Activated T-helper 1 cell treated with anti-CD3 and anti-CD28 coated beads, Interleukin-2, amount 50 U/mL, for 16 hours (primary cell): ENCODE measurements at places on chromosomes 5 and 9.
A peak's percentile ranks its signal among the peaks of the same experiment; 100 is the strongest.

DNA sequence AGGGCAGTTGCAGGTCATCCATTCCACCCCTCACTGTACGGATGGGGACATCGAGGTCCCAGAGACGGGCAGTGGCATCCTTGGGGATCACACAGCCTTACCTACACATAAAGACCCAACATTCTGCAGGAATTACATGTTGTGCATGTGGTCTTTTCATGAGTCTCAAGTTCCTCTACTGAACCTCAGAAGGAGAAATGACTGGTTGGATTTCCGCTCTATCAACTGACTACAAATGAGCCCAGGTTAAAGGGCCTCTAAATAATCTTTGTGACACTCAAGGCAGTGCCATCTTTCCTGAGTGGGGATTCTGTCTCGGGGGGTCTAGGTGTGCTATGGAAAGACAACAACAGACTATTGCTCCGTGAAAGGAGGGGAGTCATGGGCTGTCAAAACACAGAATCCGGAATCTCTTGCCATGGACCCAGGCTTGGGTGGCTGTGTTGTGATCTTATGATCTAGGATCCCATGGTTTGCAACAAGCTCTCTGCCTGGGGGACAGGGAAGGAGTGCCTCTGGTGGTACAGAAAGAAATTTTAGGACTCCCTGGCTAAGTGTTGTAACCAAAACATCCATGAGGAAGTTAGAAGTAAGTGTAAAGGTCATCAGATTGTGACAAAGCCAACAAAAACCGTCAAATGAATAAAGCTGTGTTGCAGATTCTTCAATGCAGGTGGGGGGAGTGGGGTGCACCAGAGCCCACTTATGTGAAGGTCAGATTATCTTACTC is 1.9 kb upstream of the SLC31A2 start:
- DNase-seq: no peak

GRCh38 chr9:14136646-14137370 is 177.1 kb downstream of the NFIB start:
- DNase-seq: no peak

DNA sequence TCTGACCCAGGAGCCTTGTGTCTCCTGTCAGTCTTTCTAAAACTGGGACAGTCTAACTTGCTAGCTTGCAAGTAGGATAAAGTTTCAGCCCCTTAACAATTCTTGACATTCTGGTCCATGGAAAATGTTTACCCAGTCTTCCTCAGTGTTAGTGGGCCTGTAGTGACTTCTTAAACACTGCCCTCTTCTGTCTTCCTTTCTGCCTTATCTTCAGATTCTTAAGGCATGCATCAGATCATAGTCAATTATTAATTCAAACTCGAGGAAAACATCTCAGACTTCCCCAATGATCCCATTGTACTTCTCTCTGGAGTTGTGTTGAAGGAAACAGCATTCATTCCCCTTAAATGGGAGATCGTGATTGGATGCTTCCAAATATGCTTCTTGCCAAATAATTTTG is 1199.8 kb downstream of the DTWD2 start:
- no peak for DNase-seq

GRCh38 chr9:32596096-32596865 is 23.3 kb upstream of the NDUFB6 start:
- DNase-seq: no peak

DNA sequence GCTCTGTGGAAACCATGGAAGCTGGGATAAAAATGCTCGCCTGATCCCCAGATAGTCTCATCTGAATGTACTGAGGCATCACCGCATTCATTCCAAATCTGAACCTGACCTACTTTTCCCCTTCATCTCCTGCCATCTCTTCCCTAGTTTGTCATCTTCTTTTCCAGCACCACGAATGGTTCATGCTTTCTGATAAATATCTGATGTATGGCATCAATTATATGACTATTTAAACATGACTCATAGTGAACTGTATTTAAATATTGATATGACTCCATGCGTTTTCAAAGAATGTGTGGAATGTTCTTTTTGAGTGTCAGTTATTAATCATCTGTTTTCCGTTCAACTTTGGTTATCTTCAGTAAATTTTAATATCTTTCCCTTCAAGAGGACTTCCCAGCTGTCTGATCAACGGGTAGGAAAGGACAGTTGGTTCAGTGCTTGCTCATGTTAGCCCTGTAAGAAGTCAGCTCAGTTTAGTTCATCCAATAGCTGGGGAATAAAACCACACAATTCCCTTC is 21.1 kb downstream of the BASP1 start:
- no peak for DNase-seq

GRCh38 chr9:69931340-69931739 is 110.7 kb downstream of the CFAP95 start:
- no peak for DNase-seq

- no peak for DNase-seq
Measured at GRCh38 chr5:14607104-14607503, 25.5 kb downstream of the OTULINL start.

- no peak for DNase-seq
Measured at GRCh38 chr5:142789206-142789605, 19.0 kb downstream of the ARHGAP26 start.

- DNase-seq: no peak
Measured at GRCh38 chr9:86660146-86660943, 287.0 kb downstream of the GAS1 start.

DNA sequence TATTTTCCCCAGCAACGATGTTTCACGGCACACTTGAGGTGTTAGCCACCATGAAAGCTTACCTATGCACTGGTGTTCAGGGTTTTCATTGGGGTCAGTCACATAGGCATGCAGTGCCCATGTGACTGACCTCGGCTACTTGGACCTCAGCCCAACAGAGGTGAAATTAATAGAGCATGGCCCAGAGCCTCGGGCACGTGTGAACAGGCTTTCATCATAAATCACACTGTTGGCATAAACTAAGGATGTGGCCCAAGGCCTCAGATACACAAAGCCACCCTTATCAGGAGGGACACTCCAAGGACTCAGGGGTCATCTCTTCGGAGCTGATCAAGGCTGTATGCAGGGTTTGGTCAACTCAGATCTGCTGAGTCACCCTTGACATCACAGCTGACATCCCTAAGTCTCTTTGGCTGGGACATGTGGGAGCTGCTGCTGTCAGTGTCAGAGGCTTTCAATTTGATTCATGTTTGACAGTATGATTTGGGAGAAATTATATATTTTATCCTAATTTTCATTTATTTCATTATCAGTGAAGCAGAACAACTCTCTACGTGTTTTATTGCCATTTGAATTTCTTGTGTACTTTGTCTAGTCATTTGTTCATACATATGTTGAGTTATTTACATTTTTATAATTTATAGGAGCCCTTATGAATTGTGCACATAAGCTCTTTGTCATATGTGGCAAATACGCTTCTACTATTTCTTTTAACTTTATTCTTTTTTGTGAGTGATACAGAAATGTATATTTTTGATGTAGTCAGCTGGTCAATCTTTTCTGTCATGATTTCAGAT is 59.7 kb upstream of the ANKRD33B start:
- DNase-seq: no peak

DNA sequence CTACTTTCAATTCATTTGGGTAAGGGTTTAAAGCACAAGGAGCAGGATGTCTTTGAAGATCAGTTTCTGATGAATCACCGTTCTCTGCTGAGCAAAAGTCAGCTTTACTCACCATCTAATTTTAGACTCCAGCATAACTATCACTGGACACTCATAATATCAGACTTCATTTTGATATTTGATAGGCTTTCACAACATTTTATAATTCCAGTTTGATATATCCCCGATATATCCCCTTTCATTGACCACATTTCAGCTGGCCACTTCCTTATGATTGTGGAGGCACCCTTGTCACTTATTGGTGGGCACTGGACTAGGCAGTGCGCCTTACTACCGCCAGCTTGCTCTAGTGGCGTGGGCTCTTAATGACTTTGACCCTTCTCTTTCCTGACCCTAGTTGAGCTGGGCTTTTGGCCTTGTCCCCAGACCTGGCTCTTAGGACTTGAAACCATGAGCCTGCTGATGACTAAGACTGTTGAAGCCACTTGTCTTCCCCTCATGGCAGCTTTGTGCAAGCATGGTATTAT is 46.8 kb downstream of the CYSTM1 start:
- DNase-seq: no peak

DNA sequence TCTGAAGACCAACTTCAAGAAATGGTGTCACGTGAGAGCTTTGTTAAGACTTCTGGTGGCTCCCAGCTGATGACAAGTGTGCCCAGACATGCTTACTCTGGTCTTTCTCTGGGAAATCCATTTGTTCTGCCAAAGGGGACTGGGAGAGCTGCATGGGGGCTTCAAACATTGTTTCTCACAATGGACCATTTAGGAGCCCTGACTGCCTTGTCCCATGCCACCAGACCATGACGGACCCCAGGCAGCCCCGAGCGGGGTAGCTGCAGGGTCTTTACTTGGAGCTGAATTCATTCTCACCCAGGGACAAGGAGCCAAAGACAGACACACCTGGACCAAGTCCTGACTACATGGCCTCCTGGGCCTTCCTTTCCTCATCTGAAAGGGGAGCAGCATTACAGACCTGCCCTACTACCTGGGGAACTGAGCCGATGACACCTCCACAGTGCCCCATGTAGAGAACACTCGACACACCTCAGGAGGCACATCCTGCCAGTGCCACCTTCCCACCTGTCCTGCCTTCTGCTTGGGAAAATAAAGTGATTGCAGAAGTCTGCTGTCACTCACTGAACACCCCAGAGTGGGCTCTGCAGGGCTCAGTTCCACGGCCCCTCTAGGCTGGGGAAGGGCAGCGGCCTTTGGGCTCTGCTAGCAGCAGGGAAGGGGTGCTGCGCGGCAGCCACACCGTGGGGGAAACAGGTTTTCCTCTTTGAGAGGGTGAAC is 169.0 kb downstream of the DAB2IP start:
- no peak for DNase-seq

DNA sequence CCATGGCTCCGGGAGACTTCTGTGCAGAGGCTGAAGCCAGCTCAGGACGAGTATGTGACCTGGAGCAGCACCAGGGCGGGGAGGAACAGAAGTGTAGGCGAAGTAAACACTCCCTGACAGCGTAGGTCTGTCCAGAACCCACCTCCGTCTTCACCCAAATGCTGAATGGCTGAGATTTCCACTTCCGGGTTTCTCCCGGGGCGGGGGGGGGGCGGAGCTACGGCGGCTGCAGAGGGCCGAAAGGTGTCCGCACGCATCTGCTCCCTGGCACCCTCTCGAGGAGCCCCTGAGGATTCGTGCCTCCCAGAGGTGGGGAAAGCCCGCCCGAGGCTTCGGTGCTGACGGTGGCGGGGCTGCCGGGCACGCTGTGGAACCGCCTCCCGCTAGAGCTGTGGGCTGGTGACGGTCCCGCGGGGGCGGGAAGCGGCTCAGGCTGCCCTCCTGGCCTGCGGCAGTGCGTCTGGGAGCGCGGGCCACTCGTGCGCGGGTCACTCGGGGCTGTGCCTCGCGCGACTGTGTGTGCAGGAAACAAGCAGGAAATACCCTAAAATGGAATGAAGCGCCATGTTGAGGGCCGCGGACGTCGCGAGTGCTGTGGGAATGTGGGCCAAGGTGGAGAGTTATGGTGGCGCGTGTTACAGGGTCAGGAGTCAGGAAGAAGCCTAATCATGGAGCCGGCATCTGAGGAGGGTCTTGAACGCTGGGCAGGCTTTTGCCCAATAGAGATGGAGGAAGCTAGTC is 1425.4 kb downstream of the FOXD4L5 start:
- peak; percentile 19 for DNase-seq

GRCh38 chr5:66882606-66883227 is 286.5 kb downstream of the MAST4 start:
- DNase-seq: no peak

GRCh38 chr9:93893899-93894690 is 61.1 kb downstream of the BARX1 start:
- DNase-seq: no peak

- no peak for DNase-seq
Measured at GRCh38 chr9:114246558-114246957, 76.3 kb upstream of the ORM1 start.

- DNase-seq: no peak
Measured at GRCh38 chr5:7616897-7617296, 221.0 kb downstream of the ADCY2 start.

- DNase-seq: no peak
Measured at GRCh38 chr5:19739671-19740070, 248.3 kb downstream of the CDH18 start.

- no peak for DNase-seq
Measured at GRCh38 chr5:56460681-56461191, 227.6 kb upstream of the ANKRD55 start.

DNA sequence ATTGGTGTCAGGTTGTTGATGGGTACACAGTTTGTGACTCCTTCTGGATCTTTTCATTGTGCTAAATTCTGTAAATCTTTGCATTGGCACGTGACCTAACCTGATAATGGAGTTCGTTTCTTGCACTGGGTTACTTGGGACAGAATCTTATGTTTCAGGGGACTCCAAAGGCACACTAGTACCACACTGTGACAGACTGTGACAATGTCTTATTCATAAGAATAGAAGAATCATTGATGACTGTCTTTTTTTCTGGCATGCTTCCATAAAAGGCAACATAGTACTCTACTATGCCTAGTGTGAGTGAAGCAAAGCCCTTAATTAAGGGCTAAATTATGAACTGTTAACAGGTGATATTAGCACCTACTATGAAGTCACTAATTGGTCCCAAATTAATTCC is 35.4 kb upstream of the RICTOR start:
- DNase-seq: no peak

GRCh38 chr9:93536167-93536566 is 40.2 kb upstream of the PHF2 start:
- DNase-seq: no peak

DNA sequence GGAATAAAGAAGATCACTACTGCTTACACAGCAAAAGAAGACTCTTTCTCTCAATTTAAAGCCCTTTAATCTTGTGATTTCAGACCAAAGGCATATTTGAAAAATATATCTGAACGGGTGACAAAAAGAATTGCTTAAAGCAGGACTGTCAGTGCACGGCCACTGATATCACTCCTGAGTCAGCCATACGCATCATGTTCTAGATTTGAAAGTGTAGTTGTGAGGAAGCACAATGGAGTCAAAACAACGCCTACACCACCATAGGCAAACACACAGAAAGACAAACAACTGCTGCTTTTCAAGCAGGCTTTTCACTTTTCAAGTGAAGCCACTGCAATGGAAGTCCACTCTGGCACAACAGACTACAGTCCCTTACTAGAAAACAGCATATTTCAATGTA is 141.7 kb downstream of the AUH start:
- no peak for DNase-seq

DNA sequence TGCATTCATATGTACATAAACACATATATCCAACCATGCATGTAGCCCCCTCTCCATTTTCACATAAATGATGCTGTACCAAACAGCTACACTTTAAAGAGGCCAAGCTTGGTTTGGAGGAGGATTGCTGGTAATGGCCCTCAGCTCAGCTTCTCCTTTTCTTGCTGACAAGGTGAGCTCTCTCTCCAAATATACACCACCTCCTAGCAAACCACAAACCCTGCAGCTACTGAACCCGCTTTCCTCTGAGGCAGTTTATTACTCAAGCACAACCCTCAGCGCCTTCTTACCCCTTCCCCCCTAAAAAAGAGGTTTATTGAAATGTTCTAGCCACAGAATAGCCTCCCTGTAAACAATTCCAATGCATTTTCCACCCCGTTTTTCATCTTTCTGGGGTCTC is 54.0 kb downstream of the ALG2 start:
- DNase-seq: no peak
